ENCODE measurements at places on chromosomes 3 and 15. TPM values are rescaled to one million over a fixed set of nuclear protein-coding genes. Genes with fewer than 3 reads are reported as not detected.

DNA sequence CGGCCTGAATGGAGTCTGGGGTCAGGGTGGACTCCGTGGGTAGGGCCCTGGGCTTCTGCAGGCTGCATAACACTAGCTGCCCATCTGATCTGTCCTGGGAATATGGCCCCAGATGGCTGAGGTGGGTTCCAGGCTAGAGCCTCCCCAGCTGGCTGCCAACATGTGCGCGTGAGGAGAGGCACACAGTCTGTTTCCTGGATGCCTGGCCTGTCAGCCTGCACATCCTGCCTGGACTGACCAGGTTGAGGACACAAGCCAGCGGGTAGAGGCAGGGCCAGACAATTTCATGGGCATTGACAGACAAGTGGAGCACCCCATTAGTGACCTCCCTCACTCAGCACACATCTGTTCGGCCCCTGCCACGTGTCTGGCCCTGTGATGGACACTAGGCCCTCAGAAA is 29.8 kb upstream of the RPL29 start:
- peaks cover 2% of the 10 kb centered on the region for H3K4me1 ChIP-seq
- no peak for DNase-seq
- no peak overlapping the region for H3K4me3 ChIP-seq
- no peaks in the 10 kb centered on the region for H3K36me3 ChIP-seq
- peaks cover 12% of the 10 kb centered on the region for H3K27me3 ChIP-seq

DNA sequence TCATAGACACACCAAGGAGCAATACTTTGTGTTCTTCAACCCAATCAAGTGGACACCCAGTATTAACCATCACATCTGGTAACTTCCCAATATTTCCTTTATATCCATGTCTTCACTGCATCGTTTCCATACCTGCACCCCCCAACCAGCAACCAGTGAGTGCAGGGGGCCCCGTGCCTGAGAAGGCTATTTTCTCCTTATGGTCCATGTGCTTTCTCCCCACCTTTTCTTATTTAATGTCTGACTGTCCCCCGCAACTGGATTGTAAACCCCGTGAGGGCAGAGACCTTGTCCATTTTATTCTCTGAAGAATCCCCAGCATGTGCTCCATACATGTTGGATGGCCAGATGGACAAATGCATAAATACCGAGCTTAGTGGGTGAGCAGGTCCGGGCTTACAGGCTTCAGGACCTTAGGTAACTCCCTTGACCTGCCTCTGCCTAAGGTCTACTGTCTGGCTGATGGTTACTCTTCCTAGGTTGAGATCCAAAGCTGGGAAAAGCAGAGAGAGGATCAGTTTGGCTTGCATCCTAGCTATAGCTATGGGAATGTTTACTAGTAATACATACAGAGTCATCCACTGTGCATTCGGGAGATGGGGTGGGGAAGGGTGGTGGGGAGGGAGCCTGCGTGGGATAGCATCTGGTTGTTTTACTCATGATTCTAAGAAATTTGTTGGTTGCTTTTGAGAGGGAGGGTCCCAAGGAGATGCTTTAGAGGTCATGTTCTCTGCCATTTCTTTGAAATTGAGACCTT is 41.5 kb downstream of the PXYLP1 start:
- H3K27ac ChIP-seq, result no peak overlapping the region
- no peaks in the 10 kb centered on the region for H3K4me1 ChIP-seq
- peaks cover 2% of the 10 kb centered on the region for H3K36me3 ChIP-seq
- no peak overlapping the region for H3K4me3 ChIP-seq

- no peaks in the 10 kb centered on the region for H3K36me3 ChIP-seq
- H3K4me1 ChIP-seq, result no peaks in the 10 kb centered on the region
- no peak overlapping the region for H3K27ac ChIP-seq
- no peak for DNase-seq
- no peaks in the 10 kb centered on the region for H3K27me3 ChIP-seq
- no peak overlapping the region for H3K4me3 ChIP-seq
These were observed 306.4 kb upstream of the CNTN3 start for GRCh38 chr3:74920721-74921350.

GRCh38 chr3:55423782-55424181 is 63.3 kb downstream of the WNT5A start:
- no peak overlapping the region for H3K27ac ChIP-seq
- no peaks in the 10 kb centered on the region for H3K27me3 ChIP-seq
- H3K4me1 ChIP-seq, result no peaks in the 10 kb centered on the region
- no peaks in the 10 kb centered on the region for H3K36me3 ChIP-seq

The GRK7 gene
- not detected for total RNA-seq

DNA sequence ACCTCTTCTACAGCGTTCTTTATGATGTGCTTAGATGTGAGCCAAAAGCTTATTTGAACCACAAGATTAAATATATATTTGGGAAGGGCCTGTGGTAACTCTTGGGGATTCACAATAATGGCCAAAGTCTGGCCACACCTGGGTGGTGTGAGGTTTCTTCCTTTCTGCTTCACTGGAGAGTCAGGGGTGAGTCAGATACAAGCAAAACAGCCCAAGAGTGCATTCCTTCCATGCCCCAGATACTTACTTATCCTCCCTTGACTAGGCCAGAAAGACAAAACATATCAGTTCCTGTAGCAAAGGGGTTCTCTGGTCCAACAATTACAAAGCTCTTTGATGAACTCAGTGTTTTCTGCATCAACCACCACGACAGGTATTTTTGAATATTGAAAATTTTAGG is 941 bp downstream of the ZBED2 start:
- no peaks in the 10 kb centered on the region for H3K4me1 ChIP-seq
- no peaks in the 10 kb centered on the region for H3K36me3 ChIP-seq

DNA sequence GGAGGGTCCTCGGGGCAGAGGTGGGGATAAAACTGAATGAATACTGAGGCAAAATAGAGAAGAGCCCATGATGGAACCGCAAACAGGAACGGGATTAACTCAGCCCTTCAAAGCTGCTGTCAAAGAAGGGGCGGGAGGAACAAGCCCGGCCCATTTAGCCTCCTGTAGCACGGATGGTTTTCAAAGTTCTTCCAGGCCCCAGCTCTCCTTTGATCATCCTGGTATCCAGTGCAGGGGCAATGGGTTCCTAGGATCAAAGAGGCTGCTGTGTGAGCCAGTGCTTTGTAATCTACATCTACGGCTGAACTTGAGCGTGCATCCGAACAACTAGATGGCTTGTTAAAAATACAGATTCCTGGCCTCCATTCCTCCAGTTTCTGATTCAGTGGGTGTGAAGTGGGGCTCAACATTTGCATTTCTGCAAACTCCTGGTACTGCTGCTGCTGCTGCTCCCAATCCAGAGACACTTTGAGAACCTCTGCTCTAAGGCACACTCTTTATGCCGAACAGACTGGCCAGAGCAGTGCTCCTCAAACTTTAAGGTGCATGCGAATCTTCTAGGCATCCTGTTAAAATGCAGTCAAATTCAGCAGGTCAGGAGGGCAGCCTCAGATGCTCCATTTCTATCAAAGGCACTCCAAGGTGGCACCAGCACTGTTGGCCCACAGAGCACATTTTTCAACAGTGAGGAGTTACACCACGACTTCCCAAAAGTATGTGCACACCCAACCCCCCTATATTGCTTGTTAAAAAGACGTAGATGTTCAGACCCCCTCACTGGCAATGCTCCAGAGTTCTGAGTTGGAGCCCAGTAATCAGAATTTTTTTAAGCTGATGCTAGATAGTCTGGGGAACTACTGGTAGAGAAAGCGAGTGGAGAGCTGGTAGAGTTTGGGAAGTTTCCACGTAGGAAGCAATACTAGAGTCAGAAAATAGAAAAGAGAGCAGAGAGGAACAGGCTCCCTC is 5.6 kb downstream of the GALNT15 start:
- H3K27ac ChIP-seq, result no peak overlapping the region
- no peaks in the 10 kb centered on the region for H3K36me3 ChIP-seq
- peaks cover 32% of the 10 kb centered on the region for H3K27me3 ChIP-seq
- H3K4me1 ChIP-seq, result no peaks in the 10 kb centered on the region
- DNase-seq, result no peak

The COL7A1 gene
- 38.4 TPM for total RNA-seq

- H3K4me1 ChIP-seq, result peaks cover 13% of the 10 kb centered on the region
- no peak overlapping the region for H3K4me3 ChIP-seq
- peaks cover 16% of the 10 kb centered on the region for H3K36me3 ChIP-seq
- no peak overlapping the region for H3K27ac ChIP-seq
- no peak for DNase-seq
These were observed 78.9 kb upstream of the ANKRD28 start for GRCh38 chr3:15876669-15877068.

Data from progenitor cell of endocrine pancreas (in vitro differentiated cells).